ENCODE measurements at places on chromosomes 7 and 10. TPM values are rescaled to one million over a fixed set of nuclear protein-coding genes. Genes with fewer than 3 reads are reported as not detected.

AOC1 gene
- total RNA-seq: not detected

OPN4 gene
- not detected for total RNA-seq

FZD8 gene
- total RNA-seq: 0.21 TPM

WNT16 gene
- total RNA-seq: not detected

OPN1SW gene
- total RNA-seq: not detected

ITGA8 gene
- total RNA-seq: not detected

RBP4 gene
- total RNA-seq: not detected

CTTNBP2 gene
- total RNA-seq: not detected

IRF5 gene
- total RNA-seq: 3.8 TPM

PHYHIPL gene
- not detected for total RNA-seq

DNA sequence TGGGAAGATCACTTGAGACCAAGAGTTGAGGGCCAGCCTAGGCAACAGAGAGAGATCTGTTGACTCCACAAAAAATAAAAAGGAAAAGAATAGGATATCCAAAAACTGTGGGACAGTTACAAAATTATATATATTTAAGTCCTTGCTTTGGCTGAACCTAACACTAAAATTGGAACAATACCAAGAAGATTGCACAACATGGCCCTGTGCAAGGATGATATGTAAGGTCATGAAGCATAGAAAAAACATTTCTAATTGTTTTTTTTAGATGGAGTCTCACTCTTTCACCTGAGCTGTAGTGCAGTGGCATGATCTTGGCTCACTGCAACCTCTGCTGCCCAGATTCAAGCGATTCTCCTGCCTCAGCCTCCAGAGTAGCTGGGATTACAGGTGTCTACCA is 139.0 kb downstream of the TPST1 start:
- H3K4me3 ChIP-seq: no peak overlapping the region
- no peak for DNase-seq
- peaks cover 12% of the 10 kb centered on the region for H3K36me3 ChIP-seq
- no peaks in the 10 kb centered on the region for H3K27me3 ChIP-seq

GRCh38 chr10:123266971-123267370 is 112.8 kb downstream of the BUB3 start:
- H3K4me1 ChIP-seq: peaks cover 2% of the 10 kb centered on the region
- no peaks in the 10 kb centered on the region for H3K36me3 ChIP-seq
- no peaks in the 10 kb centered on the region for H3K27me3 ChIP-seq
- no peak overlapping the region for H3K27ac ChIP-seq
- no peak overlapping the region for H3K4me3 ChIP-seq

DNA sequence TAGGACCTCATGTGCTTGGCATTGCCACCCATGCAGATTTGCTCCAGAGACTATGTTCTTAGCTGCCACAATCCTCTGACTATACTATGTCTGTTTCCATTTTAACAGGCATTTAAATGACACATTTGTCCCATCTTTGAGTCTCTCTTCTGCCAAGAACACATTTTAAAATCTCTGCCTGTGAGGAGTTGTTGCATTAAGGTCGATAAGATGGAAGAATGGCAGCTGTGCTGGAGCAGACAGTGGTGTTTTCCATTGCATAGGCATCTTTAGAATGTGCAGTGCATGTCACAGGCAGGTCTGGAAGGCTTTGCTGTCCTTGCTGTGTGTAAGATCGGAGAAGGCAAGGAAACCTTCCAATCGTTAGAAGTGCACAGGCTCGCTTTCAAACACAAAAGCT is 70.9 kb upstream of the CELF2 start:
- H3K27me3 ChIP-seq: peaks cover 11% of the 10 kb centered on the region
- H3K36me3 ChIP-seq: peaks cover 4% of the 10 kb centered on the region
- H3K4me1 ChIP-seq: no peaks in the 10 kb centered on the region

DNA sequence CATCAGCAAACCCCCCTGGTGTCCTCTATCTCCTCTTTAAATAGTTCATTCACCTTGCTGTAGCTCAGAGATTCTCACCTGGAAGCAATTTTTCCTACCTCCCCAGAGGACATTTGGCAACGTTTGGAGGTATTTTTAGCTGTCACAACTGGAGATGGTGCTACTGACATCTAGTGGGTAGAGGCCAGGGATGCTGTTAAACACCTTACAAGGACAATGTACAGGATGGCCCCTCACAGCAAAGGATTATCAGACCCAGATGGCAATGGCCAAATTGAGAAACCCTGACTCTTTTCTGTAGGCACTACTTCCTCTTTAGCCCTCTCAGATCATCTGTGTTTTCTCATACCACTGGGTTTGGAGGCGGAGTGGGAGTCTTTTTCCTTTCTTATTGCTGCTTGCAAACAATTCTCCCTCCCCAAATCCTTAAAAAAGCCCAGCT is 13.2 kb upstream of the TRA2A start:
- no peaks in the 10 kb centered on the region for H3K36me3 ChIP-seq
- peaks cover 11% of the 10 kb centered on the region for H3K4me1 ChIP-seq
- DNase-seq: no peak
- no peak overlapping the region for H3K4me3 ChIP-seq
- no peaks in the 10 kb centered on the region for H3K27me3 ChIP-seq

GRCh38 chr10:78900715-78901430 is 167.9 kb upstream of the ZMIZ1 start:
- no peak overlapping the region for H3K4me3 ChIP-seq
- H3K27me3 ChIP-seq: no peaks in the 10 kb centered on the region
- no peak overlapping the region for H3K27ac ChIP-seq
- DNase-seq: no peak
- H3K36me3 ChIP-seq: no peaks in the 10 kb centered on the region

- DNase-seq: no peak
- no peaks in the 10 kb centered on the region for H3K27me3 ChIP-seq
- H3K4me3 ChIP-seq: no peak overlapping the region
These were observed 31.3 kb upstream of the NCAPG2 start for GRCh38 chr7:158735935-158736334.

DNA sequence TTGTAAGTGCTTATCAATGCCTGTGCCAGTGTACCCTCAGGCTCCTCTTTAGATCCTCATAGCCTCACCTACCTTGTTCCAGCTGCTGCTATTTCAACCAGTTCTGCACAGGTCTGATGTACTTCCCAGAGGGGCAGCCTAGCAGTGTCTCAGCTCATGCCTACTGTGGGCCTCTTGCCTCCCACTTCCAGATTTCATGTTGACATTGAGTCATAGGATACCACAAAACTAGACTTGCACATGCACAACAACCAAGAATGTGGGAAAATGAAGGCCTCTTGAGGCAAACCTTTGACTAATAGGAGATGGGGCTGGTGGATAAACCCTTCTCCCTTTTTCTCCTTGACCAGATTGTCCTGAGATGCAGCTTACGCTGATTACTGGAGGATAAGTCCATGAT is 31.0 kb downstream of the PON3 start:
- H3K27ac ChIP-seq: no peak overlapping the region
- no peaks in the 10 kb centered on the region for H3K27me3 ChIP-seq
- H3K36me3 ChIP-seq: no peaks in the 10 kb centered on the region
- H3K4me3 ChIP-seq: no peak overlapping the region
- no peaks in the 10 kb centered on the region for H3K4me1 ChIP-seq

- H3K36me3 ChIP-seq: no peaks in the 10 kb centered on the region
- no peak within 1 kb of the TSS for H3K4me3 ChIP-seq
- DNase-seq: peak; percentile 29
- H3K4me1 ChIP-seq: peaks cover 2% of the 10 kb centered on the region
- peaks cover 71% of the 10 kb centered on the region for H3K27me3 ChIP-seq
- no peak within 1 kb of the TSS for H3K27ac ChIP-seq
These were observed at the start of gene TCERG1L for GRCh38 chr10:131311661-131312477. TCERG1L (minus strand) TSS chr10:131311721; CDS start chr10:131311635, 86 bp downstream.

- H3K27me3 ChIP-seq: no peaks in the 10 kb centered on the region
- H3K4me1 ChIP-seq: no peaks in the 10 kb centered on the region
- no peak overlapping the region for H3K27ac ChIP-seq
- no peaks in the 10 kb centered on the region for H3K36me3 ChIP-seq
- DNase-seq: no peak
These were observed 1086.9 kb downstream of the XPNPEP1 start for GRCh38 chr10:108836362-108836761.

- no peaks in the 10 kb centered on the region for H3K4me1 ChIP-seq
- no peaks in the 10 kb centered on the region for H3K36me3 ChIP-seq
- no peak overlapping the region for H3K27ac ChIP-seq
- H3K27me3 ChIP-seq: no peaks in the 10 kb centered on the region
- DNase-seq: no peak
These were observed 130.8 kb downstream of the CUL2 start for GRCh38 chr10:34959321-34959720.

GRCh38 chr10:87038786-87039185 is 18.7 kb downstream of the FAM25A start:
- no peak overlapping the region for H3K4me3 ChIP-seq
- H3K27me3 ChIP-seq: no peaks in the 10 kb centered on the region
- no peak for DNase-seq

GRCh38 chr10:10734356-10735064 is 283.2 kb upstream of the CELF2 start:
- peaks cover 20% of the 10 kb centered on the region for H3K27me3 ChIP-seq
- DNase-seq: no peak
- H3K4me1 ChIP-seq: no peaks in the 10 kb centered on the region

DNA sequence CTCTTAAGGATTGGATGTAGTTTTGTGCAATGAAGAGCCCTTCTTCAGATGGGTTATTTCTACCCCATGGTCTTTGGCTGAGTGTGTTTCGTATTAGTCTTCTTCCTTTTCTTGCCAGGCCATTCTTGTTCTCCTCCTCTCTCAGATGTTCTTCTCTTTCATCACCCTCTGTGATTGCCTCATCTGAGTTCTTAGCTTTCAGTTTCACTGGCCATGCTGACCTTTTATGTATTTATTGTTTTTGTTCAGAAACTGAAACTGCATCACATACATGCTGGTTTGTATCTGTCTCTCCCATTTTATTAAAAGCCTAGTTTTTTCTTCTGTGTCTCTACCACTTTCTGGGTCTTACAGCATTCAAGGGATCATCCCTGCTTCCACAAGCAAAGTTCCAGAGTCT is 21.7 kb upstream of the PCGF5 start:
- peaks cover 84% of the 10 kb centered on the region for H3K4me1 ChIP-seq
- H3K4me3 ChIP-seq: peak overlapping the region; percentile 3
- H3K27me3 ChIP-seq: no peaks in the 10 kb centered on the region
- no peak for DNase-seq
- peaks cover 26% of the 10 kb centered on the region for H3K36me3 ChIP-seq

DNA sequence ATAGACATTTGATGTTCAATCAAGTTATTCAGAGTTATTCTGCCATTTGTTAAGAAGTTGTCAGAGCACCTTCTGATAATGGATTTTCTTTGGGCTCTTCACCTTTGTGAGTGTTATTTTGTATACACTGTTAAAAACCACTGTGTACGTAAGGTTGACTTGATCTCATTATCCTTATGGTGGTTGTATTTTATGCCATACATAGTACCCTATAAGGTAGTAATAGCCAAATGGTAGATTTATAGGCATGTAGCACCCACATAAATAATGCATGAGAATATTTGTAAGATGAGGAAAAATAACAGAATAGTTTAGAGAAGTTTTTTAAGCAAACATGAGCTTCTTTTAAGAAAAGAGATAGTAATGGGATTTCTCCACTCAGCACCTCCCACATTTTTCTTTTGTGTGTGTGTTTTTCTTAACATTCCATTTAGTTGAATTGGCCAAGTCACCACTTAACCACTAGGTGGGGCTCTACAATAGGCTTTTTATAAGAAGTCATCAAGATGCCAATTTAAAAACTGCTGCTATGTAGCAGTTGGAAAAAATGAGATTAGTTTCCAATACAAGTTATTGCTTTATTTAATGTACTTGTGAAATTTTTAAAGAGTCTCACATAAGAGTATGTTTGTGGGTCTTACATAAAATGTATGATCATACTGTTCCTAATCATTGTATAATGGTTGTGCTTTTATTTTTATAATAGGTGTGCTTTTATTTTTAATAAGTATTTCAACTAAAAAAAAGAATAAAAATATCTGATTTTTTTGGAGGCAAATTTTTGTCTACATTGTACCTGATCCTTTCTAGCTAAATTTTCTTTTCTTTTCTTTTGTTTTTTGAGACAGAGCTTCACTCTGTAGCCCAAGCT is 41.1 kb upstream of the STMP1 start:
- no peaks in the 10 kb centered on the region for H3K4me1 ChIP-seq
- no peak overlapping the region for H3K27ac ChIP-seq
- peaks cover 19% of the 10 kb centered on the region for H3K36me3 ChIP-seq
